ENCODE measurements at places on chromosomes 7 and 10. TPM values are rescaled to one million over a fixed set of nuclear protein-coding genes. Genes with fewer than 3 reads are reported as not detected.
A peak's percentile ranks its signal among the peaks of the same experiment; 100 is the strongest.

DNA sequence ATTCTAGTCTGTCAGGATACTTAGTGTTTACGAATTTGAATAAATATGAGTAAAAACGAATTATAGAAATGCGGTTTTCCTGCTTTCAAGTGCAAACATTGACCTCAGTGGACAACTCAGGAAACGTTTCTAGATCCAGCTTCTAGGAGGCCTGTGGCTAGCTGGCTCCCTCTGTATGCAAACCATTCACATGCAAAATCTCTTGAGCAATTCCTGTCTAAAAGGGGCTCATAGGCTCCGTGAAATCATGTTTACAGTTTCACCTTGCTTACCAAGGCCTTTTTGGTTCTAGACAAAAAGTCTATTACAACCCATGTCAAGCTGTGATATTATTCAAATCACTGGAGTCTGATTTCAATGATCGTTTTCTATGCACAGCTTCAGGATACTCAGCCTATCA, 364.5 kb downstream of the DPP6 start:
- no peak for DNase-seq
- no peak overlapping the region for H3K4me3 ChIP-seq
- no peaks in the 10 kb centered on the region for H3K27me3 ChIP-seq
- no peak overlapping the region for H3K27ac ChIP-seq
- no peaks in the 10 kb centered on the region for H3K4me1 ChIP-seq

- peak overlapping the region; percentile 20 for H3K4me3 ChIP-seq
- DNase-seq, result peak; percentile 85
- H3K4me1 ChIP-seq, result peaks cover 19% of the 10 kb centered on the region
These were observed 3.3 kb downstream of the GRID1 start for GRCh38 chr10:86363184-86363832.

DNA sequence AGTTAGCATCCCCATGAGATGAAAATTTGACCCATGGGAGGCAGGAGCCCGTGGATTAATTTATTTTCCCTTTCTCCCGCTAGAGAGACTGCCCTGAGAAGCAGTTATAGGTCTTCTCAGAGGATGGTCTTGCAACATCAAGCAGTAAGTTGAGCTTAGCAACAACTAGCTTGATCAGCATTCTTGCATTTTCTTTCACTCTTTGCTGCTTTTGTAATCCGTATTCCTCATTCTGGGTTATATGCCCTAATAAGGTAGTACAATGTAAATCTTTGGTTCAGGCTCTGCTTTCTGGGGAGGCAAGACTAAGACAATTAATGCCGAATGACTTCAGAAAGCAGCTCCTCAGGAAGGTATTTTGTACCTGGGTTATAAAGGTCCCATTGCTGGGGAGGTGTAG, 146.8 kb downstream of the FZD1 start:
- no peak overlapping the region for H3K4me3 ChIP-seq
- no peaks in the 10 kb centered on the region for H3K36me3 ChIP-seq
- no peak overlapping the region for H3K27ac ChIP-seq
- no peaks in the 10 kb centered on the region for H3K27me3 ChIP-seq
- no peaks in the 10 kb centered on the region for H3K4me1 ChIP-seq

Gene NUTM2E
- not detected for total RNA-seq

DNA sequence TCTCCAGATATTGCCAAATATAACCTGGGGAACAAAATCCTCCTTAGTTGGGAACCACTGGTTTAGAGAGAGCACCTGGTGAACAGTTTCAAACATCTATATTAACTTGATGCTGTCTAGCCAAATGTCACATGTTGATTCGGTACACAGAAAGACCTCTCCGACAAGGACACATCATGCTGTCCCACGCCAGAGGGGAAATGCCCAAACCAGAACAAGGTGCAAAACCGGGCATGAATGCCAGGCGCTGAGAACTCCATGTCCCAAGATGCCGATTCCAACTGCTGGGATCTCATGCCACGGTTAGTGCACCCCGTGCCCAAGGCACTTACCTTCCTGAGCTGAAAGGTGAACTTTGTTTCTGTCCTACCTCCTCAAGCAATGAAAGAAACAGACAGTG, 100.8 kb downstream of the SFMBT2 start:
- no peaks in the 10 kb centered on the region for H3K27me3 ChIP-seq
- DNase-seq, result no peak
- H3K4me3 ChIP-seq, result no peak overlapping the region
- no peaks in the 10 kb centered on the region for H3K4me1 ChIP-seq
- H3K27ac ChIP-seq, result no peak overlapping the region
- no peaks in the 10 kb centered on the region for H3K36me3 ChIP-seq

GRCh38 chr7:73683788-73684693, 644 bp downstream of the BUD23 start:
- H3K4me1 ChIP-seq, result peaks cover 24% of the 10 kb centered on the region
- no peaks in the 10 kb centered on the region for H3K27me3 ChIP-seq
- peak overlapping the region; percentile 92 for H3K4me3 ChIP-seq
- peaks cover 29% of the 10 kb centered on the region for H3K36me3 ChIP-seq
- DNase-seq, result no peak

GRCh38 chr7:80764132-80764531, 125.7 kb downstream of the CD36 start:
- DNase-seq, result no peak
- H3K27me3 ChIP-seq, result no peaks in the 10 kb centered on the region
- no peaks in the 10 kb centered on the region for H3K4me1 ChIP-seq

Gene CTAGE8
- total RNA-seq, result 4.9 TPM

- no peak for DNase-seq
- H3K27ac ChIP-seq, result no peak overlapping the region
- peaks cover 79% of the 10 kb centered on the region for H3K36me3 ChIP-seq
- H3K4me1 ChIP-seq, result no peaks in the 10 kb centered on the region
- no peak overlapping the region for H3K4me3 ChIP-seq
- no peaks in the 10 kb centered on the region for H3K27me3 ChIP-seq
These were observed 119.5 kb downstream of the TRRAP start for GRCh38 chr7:98997846-98998245.

DNA sequence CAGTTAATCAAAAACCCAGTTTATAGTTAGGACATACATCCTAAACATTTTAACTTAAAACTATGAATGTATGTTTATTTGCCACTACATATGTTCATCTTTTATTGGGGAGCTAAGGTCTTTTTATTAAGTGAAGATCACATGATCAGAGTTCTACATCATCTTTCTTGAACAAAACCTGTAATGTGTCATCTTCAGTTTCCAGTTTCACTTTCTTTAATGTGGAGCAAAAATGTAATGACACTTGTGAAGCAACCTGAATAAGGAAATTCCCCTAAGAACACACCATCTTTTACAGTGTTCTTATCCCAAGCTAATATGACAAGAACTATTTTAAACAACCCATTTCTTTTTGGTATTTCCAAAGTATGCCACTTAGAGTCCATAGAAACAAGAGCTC, 166.7 kb upstream of the BET1 start:
- DNase-seq, result no peak
- H3K36me3 ChIP-seq, result no peaks in the 10 kb centered on the region
- no peak overlapping the region for H3K27ac ChIP-seq

DNA sequence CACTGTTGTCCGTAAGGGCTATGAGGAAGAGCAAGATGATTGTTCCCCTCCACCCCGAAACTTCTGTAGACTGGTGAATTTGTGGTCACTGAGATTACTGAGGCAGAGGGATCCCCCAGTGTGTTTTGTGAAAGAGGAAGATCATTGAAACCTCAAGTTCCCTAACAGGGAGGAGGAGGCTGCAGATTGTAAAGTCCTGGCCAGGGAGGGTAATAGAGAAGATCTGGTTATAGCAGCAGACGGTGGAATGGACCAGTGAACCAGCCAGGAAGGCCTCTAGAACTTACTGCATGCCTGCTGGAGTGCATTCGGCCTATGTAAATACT, 31.1 kb downstream of the LMTK2 start:
- H3K4me3 ChIP-seq, result no peak overlapping the region
- no peaks in the 10 kb centered on the region for H3K27me3 ChIP-seq
- peaks cover 22% of the 10 kb centered on the region for H3K4me1 ChIP-seq
- no peak overlapping the region for H3K27ac ChIP-seq
- DNase-seq, result no peak

DNA sequence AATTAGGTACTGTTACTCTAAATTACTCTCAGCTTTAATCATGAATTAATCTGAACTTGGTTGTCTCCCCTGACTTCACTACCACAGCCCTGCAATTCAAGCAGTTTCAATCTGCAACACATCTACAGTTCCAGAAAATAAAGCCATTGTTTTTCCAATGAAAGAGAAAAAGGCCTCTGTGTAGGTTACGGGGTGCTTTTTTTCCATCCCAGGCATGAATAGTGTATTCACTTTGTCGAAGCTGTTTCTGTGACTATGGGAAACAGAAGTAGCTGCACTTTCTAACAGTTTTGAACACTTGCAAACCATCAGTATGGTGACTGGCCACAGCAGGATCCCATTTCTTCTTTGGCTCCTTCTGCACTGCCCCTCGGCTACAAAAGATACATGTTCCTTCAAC, 460.2 kb downstream of the GRM8 start:
- H3K27me3 ChIP-seq, result no peaks in the 10 kb centered on the region
- DNase-seq, result no peak
- no peak overlapping the region for H3K27ac ChIP-seq
- H3K36me3 ChIP-seq, result no peaks in the 10 kb centered on the region
- H3K4me3 ChIP-seq, result no peak overlapping the region

GRCh38 chr10:108684431-108684830, 1238.9 kb downstream of the XPNPEP1 start:
- no peak overlapping the region for H3K27ac ChIP-seq
- H3K27me3 ChIP-seq, result no peaks in the 10 kb centered on the region
- H3K4me3 ChIP-seq, result no peak overlapping the region
- H3K4me1 ChIP-seq, result no peaks in the 10 kb centered on the region
- no peaks in the 10 kb centered on the region for H3K36me3 ChIP-seq
- no peak for DNase-seq

DNA sequence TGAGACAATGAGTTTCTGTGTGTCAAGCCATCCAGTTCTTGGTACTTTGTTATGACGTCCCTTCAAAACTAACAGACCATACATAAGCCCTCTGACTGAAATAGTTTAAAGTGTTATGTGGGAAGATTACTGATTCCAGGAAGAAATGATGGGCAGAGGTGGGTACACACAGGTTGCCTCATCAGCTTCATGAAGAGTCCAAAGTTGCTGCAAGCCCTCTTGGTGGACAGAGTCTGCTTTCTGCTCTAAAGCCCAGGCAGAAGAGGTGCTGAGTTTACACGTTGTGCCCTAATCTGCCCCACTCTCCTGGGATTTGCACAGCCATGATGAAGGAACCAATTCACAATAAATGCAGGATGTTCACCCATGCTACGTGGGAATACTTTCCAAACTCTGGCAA, 187.4 kb downstream of the PARD3 start:
- no peaks in the 10 kb centered on the region for H3K36me3 ChIP-seq
- no peak overlapping the region for H3K4me3 ChIP-seq
- DNase-seq, result no peak
- H3K27me3 ChIP-seq, result no peaks in the 10 kb centered on the region
- H3K27ac ChIP-seq, result no peak overlapping the region
- peaks cover 12% of the 10 kb centered on the region for H3K4me1 ChIP-seq

DNA sequence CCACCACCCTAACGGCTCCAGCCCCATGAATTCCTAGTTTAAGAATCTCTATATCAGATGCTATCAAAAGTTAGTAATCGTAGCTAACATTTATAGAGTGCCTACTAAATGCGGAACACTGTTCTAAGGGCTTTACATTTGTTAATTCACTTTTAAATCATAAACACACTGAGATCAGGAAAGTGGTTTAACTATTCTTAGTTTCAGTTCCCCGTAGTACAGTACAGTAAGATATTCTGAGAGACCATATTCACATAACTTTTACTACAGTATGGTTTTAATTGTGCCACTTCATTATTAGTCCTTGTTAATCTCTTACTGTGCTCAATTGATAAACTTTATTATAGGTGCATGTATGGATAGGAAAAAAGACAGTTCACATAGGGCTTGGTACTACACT, 22.5 kb downstream of the SYPL1 start:
- no peak overlapping the region for H3K27ac ChIP-seq
- H3K36me3 ChIP-seq, result peaks cover 52% of the 10 kb centered on the region
- H3K4me1 ChIP-seq, result no peaks in the 10 kb centered on the region
- no peak for DNase-seq
- H3K4me3 ChIP-seq, result no peak overlapping the region
- H3K27me3 ChIP-seq, result no peaks in the 10 kb centered on the region

GRCh38 chr10:122113945-122114747, 125.2 kb downstream of the TACC2 start:
- no peak for DNase-seq
- H3K27ac ChIP-seq, result peak overlapping the region; percentile 99
- peaks cover 26% of the 10 kb centered on the region for H3K4me1 ChIP-seq
- H3K4me3 ChIP-seq, result peak overlapping the region; percentile 63

GRCh38 chr7:30697719-30698460, 15.6 kb upstream of the CRHR2 start:
- peak overlapping the region; percentile 33 for H3K4me3 ChIP-seq
- DNase-seq, result no peak
- H3K27me3 ChIP-seq, result no peaks in the 10 kb centered on the region
- H3K27ac ChIP-seq, result peak overlapping the region; percentile 63

Gene FANK1
- 2.6 TPM for total RNA-seq

GRCh38 chr7:18960725-18961124, 156.7 kb downstream of the TWIST1 start:
- no peak overlapping the region for H3K4me3 ChIP-seq
- H3K27ac ChIP-seq, result no peak overlapping the region
- no peaks in the 10 kb centered on the region for H3K27me3 ChIP-seq
- no peaks in the 10 kb centered on the region for H3K36me3 ChIP-seq
- DNase-seq, result no peak

DNA sequence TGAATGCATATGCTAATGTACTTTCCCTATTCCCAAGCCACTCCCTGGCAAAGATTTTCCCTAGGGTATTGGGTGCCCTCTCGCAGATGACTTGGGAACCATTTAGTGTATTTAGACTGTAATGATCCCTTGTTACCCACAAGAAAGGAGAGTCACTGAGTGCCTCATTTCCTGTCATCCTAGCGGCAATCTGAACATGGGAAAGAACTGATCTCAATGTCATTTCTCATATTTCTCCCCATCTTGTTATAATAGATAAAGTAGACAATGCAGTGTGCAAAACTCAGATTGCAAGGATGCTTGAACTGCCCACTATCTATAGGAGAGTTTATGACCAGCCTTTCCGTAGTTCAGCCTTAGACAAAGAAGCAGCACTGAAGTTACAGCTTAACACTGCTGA, 123.3 kb downstream of the MICU1 start:
- no peaks in the 10 kb centered on the region for H3K27me3 ChIP-seq
- H3K4me1 ChIP-seq, result no peaks in the 10 kb centered on the region
- no peaks in the 10 kb centered on the region for H3K36me3 ChIP-seq
- DNase-seq, result no peak

DNA sequence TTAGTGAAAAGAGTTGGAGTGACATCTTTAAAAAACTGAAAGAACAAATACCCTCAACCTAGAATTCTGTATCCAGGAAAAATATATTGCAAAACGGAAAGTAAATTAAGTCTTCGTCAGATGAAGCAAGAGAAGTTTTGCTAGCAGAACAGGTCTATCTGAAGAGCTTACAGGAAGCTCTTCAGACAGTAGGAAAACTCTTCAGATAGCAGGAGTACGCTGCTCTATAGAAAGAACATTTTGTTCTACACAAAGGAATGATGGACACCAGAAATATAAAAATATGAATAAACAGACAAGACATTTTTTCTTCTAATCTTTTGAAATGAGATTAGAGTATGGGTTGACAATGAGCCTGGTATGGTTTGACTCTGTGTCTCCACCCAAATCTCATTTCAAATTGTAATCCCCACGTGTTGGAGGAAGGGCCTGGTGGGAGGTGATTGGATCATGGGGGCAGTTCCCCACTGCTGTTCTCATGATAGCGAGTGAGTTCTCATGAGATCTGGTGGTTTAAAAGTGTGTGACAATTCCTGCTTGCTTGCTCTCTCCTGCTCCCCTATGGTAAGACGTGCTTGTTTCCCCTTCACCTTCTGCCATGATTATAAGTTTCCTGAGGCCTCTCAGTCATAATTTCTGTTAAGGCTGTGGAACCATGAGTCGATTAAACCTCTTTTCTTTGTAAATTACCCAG, 567.3 kb downstream of the AUTS2 start:
- H3K27ac ChIP-seq, result peak overlapping the region; percentile 68
- no peaks in the 10 kb centered on the region for H3K4me1 ChIP-seq

Gene TMEM273
- 63.1 TPM for total RNA-seq

Gene IL6
- total RNA-seq, result 6.5 TPM
